ENCODE measurements at places on chromosomes 12 and 14.

DNA sequence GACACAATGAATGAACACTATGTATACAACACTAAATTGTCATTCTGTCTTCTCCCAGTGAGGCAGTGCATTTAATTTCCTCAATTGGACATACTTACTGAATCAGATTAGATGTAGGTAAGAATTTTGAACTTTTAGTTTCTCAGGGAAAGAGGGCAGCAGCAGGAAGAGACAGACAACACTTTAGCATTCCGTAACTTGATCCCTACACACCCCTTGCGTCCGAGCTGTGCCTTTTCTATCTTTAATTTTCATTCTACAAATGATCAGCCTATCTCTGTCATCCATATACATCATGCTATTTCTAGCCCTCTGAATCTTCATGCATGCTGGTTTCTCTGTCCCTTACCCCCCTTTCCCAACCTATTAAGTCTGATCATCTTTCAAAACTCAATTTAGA lies 358.0 kb upstream of the RPL10L start:
- no peak for DNase-seq

DNA sequence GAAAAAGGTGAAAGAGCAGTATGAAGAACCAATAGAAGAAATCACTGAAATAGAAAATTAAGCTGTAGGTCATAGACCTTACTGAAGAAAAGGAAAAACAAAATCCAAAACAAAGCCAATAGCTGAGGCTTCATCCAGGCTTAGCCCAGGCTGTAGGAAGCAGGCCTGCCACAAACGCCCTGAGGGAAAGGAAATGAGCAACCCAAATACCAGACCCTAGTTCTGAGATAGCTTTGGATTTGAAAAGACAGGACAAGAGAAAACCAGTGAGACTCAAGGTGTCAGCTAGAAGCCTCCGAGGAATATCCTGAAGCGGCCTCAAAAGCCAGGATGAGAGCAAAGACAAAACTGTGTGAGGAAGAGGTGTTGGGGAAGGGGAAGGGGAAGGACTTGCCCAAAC lies 79.2 kb downstream of the FERMT2 start:
- DNase-seq: no peak

DNA sequence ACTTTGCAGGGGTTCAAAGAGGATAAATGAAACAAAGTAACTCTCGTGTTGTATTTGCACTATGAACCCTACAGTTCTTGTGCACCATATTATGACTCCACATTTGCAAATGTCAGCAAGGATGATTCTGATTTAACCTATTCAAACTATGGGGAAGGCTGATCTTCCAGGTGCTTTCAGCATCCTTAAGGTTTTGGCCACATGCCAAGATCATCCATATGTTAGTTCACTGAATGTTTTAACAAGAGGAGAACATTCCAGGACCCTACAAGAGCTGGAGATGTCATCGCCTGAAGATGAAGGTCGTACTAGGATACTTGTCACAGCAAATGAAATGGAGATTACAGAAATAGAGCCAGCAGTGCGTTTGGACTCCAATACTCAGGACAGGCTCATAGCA lies 114.2 kb downstream of the DHRS2 start:
- no peak for DNase-seq

- DNase-seq: no peak
These were observed 66.6 kb downstream of the DAAM1 start for GRCh38 chr14:59254911-59255545.

- no peak for DNase-seq
These were observed 89.5 kb downstream of the TESC start for GRCh38 chr12:117009759-117010158.

GRCh38 chr14:100710826-100711462 lies 15.7 kb upstream of the DLK1 start:
- no peak for DNase-seq

DNA sequence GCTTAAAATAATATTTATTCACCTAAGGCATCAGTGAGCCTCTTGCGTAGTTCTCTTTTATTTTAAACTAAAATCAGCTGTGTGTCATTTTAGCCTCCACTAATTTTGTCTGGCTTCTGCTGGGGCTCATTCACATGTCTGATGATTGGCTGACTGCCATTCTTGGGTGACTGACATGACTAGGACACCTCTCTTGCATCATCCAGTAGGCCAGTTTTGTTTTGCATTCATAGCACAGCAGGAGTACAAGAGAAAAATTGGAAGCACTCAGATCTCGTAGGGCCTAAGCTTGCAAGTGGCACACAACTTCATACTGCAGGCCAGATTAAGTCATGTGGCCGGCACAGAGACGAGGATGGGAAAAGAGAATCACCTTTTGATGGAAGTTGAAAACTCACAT lies 1226.5 kb downstream of the GALC start:
- DNase-seq: no peak

- DNase-seq: no peak
These were observed 2.8 kb upstream of the SLC48A1 start for GRCh38 chr12:47770086-47770726.

- peak; percentile 49 for DNase-seq
These were observed 324 bp downstream of the POLE start for GRCh38 chr12:132686825-132687210.

DNA sequence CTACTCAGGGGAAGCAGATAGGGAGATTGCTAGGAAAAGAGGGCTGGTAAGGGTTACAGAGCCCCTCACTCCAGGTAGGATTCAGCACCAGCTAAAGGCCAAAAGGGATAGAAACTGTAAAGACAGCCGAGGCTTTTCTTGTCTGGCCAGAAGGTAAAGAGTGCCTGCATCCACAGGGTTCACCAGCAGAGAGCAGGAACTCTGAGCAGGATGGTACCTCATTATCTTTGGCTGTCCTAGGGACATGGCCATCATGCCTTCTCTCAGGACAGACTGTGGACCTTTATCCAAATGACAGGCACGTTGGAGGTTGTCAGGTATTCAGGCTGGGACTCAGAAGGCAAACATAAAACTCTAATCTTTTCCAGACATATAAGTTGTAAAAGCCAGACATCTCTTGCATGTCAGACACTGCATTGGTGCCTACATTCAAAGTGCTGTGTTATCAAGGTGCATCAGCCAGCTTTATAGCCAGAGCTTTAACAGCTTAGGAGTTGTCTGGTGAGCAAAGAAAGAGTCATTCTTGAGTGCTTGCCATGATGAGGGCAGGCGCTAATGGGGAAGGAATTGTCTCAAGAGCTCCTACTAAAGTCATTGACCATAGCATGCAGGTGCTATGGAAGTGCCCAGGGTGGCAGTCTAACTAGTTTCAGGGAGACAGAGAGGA lies 89.5 kb downstream of the PELI2 start:
- DNase-seq: no peak

- no peak for DNase-seq
These were observed 34.7 kb upstream of the CDKN3 start for GRCh38 chr14:54362089-54362504.

- DNase-seq: no peak
These were observed 52.6 kb downstream of the TMEM260 start for GRCh38 chr14:56632195-56632594.

- DNase-seq: no peak
These were observed 38.3 kb downstream of the FSCB start for GRCh38 chr14:44468771-44469170.

- no peak for DNase-seq
These were observed 9.8 kb downstream of the RARG start for GRCh38 chr12:53222170-53222721.

Data from NCI-H2081 (cell line).